BE2C (cell line): ENCODE measurements at places on chromosomes 12 and 14.

- DNase-seq = no peak
Observed at GRCh38 chr12:92064422-92064821, 81.2 kb downstream of the BTG1 start.

GRCh38 chr12:106645465-106646330 is 62.9 kb downstream of the RFX4 start:
- DNase-seq = no peak

GRCh38 chr14:69004731-69005431 is 25.8 kb upstream of the ACTN1 start:
- DNase-seq = no peak

DNA sequence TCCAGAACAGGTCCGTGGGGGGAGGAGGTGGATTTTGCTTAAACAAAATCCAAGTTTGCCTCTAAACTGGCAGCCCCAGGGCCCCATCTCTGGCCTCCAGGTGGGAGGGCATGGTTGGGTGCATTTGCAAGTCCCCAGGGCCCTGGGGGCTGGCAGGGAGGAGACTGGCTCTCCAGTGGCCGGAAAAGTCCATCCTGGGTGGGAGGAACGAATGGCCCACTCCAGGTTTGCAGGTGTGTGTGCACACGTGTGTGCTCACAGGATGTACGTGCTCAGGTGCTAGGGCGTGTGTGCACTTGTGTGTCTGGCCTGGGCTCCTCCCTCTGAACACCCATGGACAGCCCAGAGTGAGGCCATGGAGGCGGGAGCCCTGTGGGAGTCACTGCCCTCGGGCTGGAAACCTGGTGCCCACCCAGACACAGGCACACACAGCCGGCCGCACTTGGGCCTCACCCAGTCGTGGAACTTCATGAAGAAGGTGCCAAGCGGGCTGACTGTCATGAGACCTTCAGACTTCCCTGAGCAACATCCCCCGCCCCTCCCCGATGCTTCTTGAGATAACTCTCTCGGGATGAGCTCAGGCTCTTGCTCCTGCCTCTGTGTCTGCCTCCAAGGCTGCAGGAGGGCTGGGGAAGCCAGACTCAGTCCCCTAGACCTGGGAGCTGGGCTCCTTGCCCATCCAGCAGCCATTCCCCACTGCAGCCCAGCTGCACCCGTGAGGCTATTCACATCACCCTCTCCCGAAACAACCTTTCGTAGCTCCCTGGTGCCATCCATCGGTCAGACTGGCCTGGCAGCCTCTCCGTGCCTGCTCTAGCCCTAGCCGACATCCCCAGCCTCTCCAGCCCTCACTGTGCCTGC is 9.4 kb downstream of the AHNAK2 start:
- peak; percentile 57 for DNase-seq

DNA sequence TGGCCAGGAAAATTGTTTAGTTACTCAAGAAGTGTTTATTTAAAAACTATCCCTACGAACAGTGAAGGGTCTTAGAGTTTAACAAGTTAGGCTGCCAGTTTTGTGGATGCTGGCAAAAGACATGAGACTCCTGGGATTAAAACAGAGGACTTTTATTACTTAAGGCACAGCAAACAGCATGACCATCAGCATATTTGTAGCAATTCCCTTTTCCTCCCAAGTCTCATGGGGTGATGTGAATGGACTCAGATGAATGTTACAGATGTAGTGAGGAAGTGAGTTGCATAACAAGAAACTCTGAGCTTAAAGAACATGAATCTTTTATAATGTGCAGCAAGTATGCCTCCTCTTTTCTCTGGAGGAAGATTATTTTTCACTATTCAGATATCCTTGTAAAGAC is 695.8 kb downstream of the RPS29 start:
- no peak for DNase-seq

DNA sequence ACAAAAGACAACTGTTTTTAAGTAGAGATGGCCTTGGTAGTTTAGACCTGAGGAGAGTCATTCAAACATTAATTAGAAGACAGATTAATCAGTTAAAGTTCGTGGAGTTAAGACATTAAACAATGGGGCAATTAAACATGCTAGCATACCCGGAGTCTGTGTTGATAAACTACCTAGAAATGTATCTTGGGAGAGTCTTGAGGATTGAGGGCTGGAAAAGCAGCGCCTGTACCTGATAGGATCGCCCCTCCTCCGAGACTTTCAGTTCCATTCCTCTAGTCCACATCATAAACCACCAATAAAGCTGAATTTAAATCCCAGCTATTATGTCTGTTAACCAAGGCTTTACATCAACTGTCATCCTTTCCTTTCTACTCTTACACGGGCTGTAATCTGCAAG is 1.0 kb upstream of the KRAS start:
- no peak for DNase-seq

GRCh38 chr12:232731-233614 is 19.0 kb upstream of the SLC6A12 start:
- no peak for DNase-seq

DNA sequence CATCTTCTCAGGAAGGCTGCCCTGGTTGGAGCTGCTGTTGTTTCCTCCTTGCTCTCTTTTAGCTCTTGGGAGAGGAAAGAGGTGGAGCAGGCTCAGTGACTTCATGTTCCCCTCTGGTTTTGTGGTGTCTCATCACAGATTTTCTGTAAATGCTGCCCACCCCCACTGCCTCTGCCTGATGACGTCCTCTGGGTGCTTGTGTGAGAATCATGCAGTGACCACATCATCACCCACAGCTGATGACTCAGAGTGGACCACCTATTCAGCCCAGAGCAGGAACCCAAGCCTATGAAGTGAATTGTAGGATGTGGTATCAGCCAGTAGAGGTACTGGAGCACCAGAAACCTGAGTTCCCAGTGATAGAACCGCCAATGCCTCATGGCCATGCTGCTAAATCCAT is at the start of gene GZMB:
GZMB (minus strand) TSS at position 33 of the 400 bp plus-strand sequence; CDS start at position 3, 30 bp downstream.
- DNase-seq = no peak

- DNase-seq = no peak
Observed at GRCh38 chr12:66708704-66709456, 30.0 kb upstream of the GRIP1 start.
